Fibroblast of skin of abdomen (primary cell): ENCODE measurements at places on chromosomes 6 and 20.

- DNase-seq = no peak
Observed at GRCh38 chr20:45949542-45950329, 15.3 kb downstream of the PCIF1 start.

- DNase-seq = peak; percentile 46
Observed at GRCh38 chr20:63830841-63831588, at the start of gene ZBTB46. Gene ZBTB46, minus strand, starts transcription at chr20:63831264. Its CDS starts 40,507 bp downstream, at chr20:63790757.

- DNase-seq = no peak
Observed at GRCh38 chr6:119526561-119527230, 177.1 kb upstream of the MAN1A1 start.

GRCh38 chr20:64045346-64046011 is 4.0 kb downstream of the SOX18 start:
- no peak for DNase-seq

GRCh38 chr6:43990627-43991619 is 136.3 kb downstream of the MRPL14 start:
- peak; percentile 91 for DNase-seq

- no peak for DNase-seq
Observed at GRCh38 chr20:34639755-34640222, 37.1 kb downstream of the PIGU start.
